Suprapubic skin (tissue), 4 donors: ENCODE measurements at places on chromosomes 4 and X. TPM values are rescaled to one million over a fixed set of nuclear protein-coding genes. Genes with fewer than 3 reads are reported as not detected.

DNA sequence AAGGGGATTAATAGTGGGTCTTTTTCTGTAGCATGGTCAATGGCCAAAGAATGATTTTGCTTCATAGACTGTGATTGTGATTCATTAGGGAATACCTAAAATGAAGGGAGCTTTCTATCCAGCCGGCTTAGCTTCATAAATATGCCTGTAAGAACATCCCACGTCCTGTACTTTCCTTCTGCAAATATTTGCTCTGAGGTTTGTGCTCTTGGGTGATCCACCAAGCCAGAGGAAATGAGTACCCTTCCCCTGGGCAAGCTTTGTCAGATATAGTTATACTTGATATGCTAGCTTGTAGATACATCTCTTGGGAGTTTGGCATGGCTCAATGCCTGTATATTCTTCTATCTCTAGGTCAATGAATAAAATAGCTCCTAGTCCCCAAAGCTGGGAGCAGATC lies 28.2 kb upstream of the SPARCL1 start:
- no peak for DNase-seq

DNA sequence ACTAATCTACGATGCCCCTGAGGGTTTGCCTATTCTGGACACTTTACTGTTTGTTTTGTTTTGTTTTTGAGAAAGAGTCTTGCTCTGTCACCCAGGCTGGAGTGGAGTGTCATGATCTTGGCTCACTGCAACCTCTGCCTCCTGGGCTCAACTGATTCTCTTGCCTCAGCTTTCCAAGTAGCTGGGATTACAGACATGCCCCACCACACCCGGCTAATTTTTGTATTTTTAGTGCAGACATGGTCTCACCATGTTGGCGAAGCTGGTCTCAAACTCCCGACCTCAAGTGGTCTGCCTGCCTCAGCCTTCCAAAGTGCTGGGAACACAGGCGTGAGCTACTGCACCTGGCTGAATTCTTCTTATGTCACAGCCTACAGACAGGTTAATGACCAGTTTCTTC lies 70.7 kb downstream of the MFAP3L start:
- DNase-seq = no peak

Gene PLK4
- total RNA-seq = 5.0 TPM

- DNase-seq = no peak
Observed at GRCh38 chrX:144681501-144681900, 565.8 kb upstream of the SPANXN1 start.

DNA sequence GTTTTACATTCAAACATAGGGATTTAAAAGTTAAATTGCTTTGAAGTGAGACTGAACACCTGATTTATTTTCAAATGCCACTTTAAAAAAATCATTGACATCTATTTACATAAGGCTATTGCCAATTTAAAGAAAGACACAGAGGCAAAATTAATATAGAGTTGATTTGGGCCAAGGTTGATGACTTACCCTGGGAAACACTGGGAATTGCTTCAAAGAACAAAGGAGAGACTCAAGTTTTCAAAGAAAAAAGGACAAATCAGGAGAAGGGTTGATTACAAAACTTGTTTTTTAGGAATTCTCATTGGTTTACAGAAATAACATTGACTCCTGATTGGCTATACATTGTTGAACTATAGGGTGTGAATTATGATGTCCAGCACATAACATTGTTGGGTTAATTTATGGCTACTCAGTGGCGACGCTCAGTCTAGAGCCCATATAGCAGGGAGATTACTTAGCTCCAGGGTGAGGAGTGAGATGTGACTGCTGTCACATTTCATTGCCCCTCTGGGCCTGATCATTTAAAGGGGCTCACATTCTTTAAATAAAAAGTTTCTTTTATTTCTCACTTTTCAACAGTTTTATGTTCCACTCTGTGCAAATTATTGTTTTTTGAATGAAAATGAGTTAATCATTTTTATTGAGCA lies 184.6 kb downstream of the SPATA18 start:
- no peak for DNase-seq

Gene WAS
- total RNA-seq = 2.4 TPM

DNA sequence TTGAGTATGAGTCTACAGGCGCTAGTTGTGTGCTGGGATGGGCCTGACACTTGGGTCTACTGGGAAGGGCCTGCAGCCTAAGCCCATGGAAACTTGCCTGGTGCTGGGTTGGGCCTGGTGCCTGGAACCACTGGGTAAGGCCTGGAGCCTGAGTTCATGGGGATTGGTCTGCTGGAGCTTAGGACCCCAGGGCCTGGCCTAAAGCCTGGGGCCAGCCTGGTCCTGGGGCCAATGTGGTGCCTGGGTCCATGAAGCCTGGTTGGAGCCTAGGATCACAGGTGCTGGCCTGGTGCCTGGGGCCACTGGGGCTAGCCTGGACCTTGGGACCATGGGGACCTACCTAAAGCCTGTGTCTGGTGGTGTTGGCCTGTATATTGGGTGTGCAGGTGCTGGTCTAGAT lies 270.3 kb upstream of the GRIA3 start:
- DNase-seq = no peak

DNA sequence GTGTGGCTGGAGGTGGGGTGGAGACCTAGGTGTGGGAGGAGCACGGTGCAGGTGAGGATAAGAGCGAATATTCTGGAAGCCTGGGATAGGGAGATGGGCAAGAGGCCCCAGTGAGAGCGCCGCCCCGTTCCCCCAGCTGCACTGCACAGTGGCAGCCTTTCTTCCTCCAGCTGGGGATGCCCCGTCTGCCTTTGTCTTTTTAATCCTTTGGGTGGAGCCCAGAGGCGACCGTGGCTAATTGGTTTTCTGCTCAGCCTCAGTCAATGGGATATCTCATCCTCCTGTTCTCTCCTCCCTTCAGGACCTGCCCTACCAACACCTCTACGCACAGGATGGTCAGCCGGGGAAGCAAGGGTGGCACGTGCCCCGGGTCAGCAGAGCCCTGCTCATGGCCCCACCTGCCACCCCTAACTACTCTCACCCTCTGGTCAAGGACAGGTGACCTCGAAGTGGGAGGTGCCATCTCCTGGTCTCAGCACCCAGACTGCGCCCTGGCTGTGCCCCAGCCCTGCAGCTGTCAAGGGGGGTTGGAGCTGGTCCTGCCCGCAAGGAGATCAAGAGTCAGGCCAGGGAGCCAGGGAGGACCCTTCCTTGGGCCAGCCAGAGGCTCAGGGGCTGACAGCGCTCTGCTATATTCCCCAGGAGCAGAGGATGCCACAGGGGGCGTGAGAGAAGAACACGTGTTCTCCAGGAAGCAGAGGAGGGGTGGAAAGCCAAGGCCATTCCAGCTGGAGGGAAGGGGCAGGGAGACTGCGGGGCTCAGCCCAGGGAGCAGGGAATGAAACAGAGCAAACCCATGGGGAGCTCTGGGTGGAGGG lies 64.0 kb downstream of the ADRA2C start:
- no peak for DNase-seq

DNA sequence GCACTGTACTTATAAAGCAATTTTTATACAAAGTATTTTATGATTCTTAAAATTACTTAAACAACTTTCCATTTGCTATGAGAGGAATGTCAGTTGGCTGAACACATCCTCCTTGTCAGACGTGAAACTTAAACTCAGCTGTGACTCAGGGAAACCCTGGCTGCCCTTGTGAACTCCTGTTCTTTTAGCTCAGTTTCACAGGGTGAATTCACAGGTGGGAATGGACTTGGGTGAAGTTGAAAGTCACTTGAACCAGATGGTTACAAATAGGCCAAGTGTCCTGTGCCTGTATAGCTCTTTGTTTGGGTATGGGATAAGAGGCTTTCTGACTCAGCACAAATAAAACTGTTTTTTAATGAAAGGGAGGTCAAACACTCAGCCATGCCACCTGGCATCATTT lies 67.4 kb upstream of the FAM47B start:
- no peak for DNase-seq

Gene S100P
- 7.4 TPM for total RNA-seq

Gene NUP54
- 31.3 TPM for total RNA-seq

DNA sequence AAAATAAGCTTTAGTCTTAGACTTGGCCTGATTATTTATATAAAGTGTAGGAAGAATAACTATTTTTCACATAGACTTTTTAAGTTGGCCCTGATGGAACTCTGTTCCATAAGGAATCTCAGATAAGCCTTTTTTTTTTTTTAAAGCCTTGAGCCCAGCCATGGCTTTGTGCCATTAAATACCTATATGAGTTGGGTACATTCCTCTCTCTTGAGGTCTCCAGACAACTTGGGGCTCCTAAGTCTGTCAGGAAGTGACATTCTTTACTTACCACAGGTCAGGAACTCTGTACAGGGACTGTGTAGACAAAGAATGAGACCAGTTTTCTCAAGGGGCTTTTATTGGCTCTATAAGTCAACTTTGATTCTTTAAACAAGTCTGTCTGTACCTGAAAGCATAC lies 27.1 kb upstream of the IGFBP7 start:
- no peak for DNase-seq

DNA sequence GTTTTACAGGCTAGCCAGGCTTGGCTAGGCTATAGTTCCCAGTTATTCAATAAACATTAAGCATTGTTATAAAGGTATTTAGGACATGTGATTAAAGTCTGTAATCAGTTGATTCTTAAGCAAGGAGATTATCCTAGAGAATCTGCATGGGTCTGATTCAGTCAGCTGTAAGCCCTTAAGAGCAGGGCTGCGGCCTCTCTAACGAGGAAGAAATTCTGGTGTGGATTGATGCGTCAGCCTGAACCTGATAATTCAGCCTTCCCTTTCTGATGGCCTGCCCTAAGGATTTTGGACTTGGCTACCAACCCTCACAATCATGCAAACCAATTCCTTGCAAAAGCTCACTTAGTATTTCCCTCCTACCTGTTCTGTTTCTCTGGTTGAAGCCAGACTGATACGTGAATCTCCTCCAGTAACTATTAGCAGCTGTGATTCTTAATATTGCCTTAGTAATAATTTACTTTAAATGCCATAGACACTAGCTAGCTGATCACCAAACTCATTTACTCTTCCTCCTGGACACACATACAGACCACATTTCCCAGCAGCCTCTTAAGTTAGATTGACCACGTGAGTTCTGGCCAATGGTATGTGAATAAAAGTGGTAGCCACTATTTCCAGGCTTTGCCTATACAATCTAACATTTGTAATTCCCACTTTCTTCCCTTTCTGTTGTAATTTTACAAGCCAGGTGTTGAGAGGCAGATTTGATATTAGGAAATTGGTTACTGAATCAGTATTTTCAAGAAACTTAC lies 678.0 kb upstream of the INTU start:
- DNase-seq = no peak
